ENCODE measurements at places on chromosomes 2 and 18. TPM values are rescaled to one million over a fixed set of nuclear protein-coding genes. Genes with fewer than 3 reads are reported as not detected.

Gene SERPINB4
- 2.3 TPM for polyA plus RNA-seq

Gene UGT1A4
- polyA plus RNA-seq: not detected

Gene SH2D6
- 0.26 TPM for polyA plus RNA-seq

Gene XIRP2
- polyA plus RNA-seq: 0.31 TPM

Gene SULT1C2
- polyA plus RNA-seq: 1.9 TPM

Gene QPCT
- 12.1 TPM for polyA plus RNA-seq

Gene FOXI3
- polyA plus RNA-seq: 1.1 TPM

Gene IL36A
- not detected for polyA plus RNA-seq

Gene PROM2
- 2.1 TPM for polyA plus RNA-seq

Gene DDX18
- 183 TPM for polyA plus RNA-seq

Gene AFF3
- 0.73 TPM for polyA plus RNA-seq

Gene HOXD11
- not detected for polyA plus RNA-seq

Gene NT5C1B
- polyA plus RNA-seq: not detected

Gene TMEM18
- 39.5 TPM for polyA plus RNA-seq

Data from GM23338 (cell line).